K562 (cell line): ENCODE measurements at places on chromosomes 13 and 19. TPM values are rescaled to one million over a fixed set of nuclear protein-coding genes. Genes with fewer than 3 reads are reported as not detected.

Gene SMIM17
- not detected in 2 replicates for total RNA-seq

Gene DACH1
- 0.04 and 0.13 TPM in 2 replicates for total RNA-seq

Gene ZNF433
- 2.2 and 3.0 TPM in 2 replicates for total RNA-seq

Gene ZIC2
- total RNA-seq, result 18.0 and 22.1 TPM in 2 replicates

Gene NXNL1
- not detected in 2 replicates for total RNA-seq

Gene SPACA4
- not detected in 2 replicates for total RNA-seq

Gene ONECUT3
- total RNA-seq, result not detected in 2 replicates

Gene PRR20E
- not detected in 2 replicates for total RNA-seq

Gene REEP6
- 64.2 and 66.3 TPM in 2 replicates for total RNA-seq

Gene BBC3
- 20.3 and 30.7 TPM in 2 replicates for total RNA-seq

Gene NLRP4
- total RNA-seq, result not detected in 2 replicates

Gene CGB2
- total RNA-seq, result not detected in 2 replicates

Gene SYMPK
- total RNA-seq, result 86.9 and 95.5 TPM in 2 replicates

Gene ZDHHC20
- total RNA-seq, result 17.6 and 17.7 TPM in 2 replicates

Gene C19orf18
- not detected in 2 replicates for total RNA-seq

Gene KLC3
- total RNA-seq, result 0.56 and 0.71 TPM in 2 replicates
